Cortex of kidney (tissue), 1 donor: ENCODE measurements at places on chromosomes 6 and 20.

- DNase-seq: no peak
These were observed 94.1 kb downstream of the MAN1A1 start for GRCh38 chr6:119255492-119255891.

GRCh38 chr20:63167026-63167917 is 48.7 kb downstream of the YTHDF1 start:
- DNase-seq: no peak

DNA sequence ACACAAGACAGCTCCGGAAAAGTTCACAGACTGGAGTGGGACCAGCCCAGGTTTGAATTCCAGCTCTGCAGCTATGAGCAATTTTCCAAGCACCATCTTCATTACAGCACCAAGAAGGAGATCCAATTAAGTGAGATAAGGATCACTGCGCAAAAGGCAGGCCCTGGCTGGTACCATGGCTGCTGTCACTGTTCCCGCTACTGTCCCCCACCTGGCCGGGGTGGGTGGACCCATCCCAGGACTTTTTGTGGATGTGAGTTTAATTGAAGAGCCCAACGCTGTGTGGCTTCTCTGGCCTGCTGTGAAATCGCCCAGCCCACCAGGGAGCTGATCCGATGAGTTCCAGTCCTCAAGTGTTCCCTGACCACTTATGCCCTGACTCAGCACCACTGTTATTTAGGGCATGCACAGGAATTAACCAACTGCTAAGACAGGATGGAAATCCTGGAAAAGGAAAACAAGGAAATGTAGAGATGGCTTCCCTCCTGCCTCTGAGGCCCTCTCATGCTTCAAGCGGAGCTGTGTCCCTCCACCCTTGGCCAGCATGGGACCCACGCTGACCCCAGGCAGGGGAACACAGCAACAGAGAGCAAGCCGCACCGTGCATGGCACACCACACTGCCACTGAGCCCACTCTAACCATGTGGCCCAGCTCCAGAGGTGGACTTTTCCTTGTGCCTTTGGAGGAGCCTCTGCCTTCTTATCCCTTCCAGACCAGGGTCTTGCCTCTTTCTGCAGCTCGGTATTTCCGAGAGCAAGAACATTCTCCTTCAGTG is 150.0 kb upstream of the CST7 start:
- no peak for DNase-seq

- DNase-seq: no peak
These were observed 20.6 kb downstream of the EPM2A start for GRCh38 chr6:145714731-145715130.

DNA sequence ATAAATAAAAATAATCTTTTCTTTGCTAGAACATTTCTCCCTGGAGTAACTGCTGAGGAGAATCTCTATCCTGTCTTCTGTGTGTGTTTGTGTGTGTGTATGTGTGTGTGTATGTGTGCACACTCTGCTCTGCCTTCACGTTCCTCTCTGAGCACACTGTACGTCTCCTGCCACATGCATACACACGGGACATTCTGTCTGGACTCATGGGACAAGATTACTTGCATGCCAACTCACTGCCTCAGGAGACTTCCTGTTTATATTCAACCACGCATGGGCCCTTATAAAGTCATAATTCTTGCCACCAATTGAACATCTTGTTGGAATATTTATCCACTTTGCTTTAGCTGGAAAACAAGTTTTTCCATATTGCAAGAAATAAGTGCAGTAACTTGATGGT is 930.6 kb downstream of the KIF16B start:
- DNase-seq: no peak

DNA sequence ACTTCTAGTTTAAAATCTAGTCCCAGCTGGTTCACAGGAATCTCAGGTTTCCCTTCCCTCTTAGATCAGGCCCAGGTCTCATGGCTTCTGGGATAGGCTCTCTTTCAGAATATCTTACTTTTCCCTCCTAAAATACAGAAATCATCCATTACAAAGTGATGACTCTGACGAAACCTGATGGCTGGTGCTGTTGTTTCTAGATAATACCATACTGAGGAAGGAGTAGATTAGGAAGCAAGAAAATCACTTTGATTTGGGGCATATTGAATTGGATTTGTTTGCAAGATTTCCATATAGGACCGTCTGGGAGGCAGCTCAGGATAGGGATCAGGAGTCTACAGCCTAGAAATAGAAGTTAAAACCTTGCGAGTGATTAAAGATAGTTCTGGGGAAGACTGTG is 3.6 kb downstream of the ZKSCAN3 start:
- no peak for DNase-seq

- no peak for DNase-seq
These were observed 229.0 kb downstream of the FOXC1 start for GRCh38 chr6:1838604-1839213.

GRCh38 chr6:11392778-11393507 is 144.6 kb upstream of the TMEM170B start:
- no peak for DNase-seq

DNA sequence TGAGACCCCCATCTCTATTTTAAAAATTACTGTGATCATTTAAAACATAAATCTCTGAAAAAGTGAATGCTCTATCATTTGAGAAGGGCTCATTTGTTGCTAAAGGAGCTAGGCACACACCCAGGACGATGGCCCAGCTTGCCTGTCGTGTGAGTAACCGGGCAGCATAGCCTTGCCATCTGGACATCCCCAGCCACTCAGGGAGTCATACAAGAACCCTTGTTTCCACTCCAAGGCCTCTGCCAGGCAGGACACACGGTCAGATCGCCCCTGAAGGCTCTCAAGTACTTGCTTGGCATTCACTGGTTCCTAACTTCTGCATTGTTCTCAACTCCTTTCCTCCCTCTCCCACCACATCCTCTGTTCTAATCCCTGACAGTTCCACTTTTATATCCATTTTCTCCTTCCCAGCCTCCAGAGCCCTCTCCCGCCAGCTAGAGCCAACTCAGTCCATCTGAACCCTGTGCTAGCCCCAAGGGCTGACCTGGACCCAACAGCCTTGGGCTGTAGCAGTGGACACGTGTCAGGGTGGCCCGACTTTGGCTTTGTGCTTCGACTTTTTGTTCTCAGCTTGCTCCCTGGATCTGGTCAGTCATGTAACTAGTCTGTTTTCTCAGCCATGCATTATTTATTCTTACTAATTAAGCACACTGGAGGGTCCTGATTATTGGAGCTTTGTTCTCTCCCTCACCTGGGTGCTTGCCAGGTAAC is 15.7 kb upstream of the EZR start:
- no peak for DNase-seq

DNA sequence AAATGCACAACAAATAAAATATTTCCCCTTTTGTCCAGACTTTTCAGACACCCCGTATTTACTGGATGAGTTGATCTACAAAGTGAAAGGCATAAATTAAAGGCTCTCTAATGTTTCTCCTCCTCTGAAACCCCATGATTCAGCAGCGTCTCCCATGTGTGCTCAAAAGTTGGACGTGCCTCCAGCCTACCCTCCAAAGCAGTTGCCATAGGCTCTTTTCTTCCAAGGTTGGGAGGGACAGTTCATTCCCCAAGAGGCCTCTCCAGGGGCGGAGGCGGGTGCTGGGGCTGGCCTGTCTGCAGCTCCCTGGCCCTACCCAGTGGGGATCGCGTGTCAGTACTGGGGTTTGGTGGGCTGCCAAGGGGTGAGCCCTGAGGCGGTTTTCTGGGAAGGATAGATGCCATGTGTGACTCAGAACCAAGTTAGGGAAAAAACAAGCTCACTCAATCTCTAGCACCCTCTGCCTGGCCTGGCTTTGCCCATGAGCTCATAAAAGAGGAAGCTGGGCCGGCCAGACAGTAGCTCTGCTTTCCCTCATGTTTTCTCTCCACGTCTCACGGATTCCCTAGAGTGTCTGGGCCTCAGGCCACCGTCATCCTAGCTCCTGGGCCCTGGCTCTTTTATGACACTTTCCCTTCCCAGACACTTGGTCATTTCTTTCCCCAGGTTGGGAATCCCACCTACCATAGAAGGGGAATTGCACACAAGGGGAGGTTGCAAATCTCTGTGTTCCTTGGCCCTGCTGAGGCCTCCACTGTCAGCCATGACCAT is 8.0 kb upstream of the IER3 start:
- no peak for DNase-seq

GRCh38 chr6:56214703-56215101 is 32.7 kb downstream of the COL21A1 start:
- DNase-seq: no peak

GRCh38 chr20:24493181-24493580 is 23.8 kb downstream of the SYNDIG1 start:
- no peak for DNase-seq

- no peak for DNase-seq
These were observed 1.7 kb downstream of the TNF start for GRCh38 chr6:31576897-31577578.

DNA sequence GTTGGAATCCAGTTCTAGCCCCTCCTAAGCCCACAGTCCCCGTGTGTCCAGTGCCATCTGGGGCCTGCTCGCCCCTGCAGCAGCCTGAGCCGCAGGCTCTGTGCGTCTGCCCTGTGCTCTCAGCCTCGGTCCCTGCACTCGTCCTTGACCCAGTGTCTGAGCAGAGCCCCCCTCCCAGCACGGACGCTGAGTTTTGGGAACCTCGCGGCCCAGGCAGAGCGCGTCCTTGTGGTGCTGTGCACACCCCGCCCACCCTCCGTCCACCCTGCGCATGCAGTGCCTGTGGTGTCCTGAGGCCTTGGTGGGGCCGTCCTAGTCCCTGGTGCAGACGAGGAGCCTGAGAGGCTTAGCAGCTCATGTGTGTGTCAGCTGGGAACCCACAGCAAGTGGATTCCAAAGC is 31.6 kb downstream of the OSBPL2 start:
- DNase-seq: no peak

DNA sequence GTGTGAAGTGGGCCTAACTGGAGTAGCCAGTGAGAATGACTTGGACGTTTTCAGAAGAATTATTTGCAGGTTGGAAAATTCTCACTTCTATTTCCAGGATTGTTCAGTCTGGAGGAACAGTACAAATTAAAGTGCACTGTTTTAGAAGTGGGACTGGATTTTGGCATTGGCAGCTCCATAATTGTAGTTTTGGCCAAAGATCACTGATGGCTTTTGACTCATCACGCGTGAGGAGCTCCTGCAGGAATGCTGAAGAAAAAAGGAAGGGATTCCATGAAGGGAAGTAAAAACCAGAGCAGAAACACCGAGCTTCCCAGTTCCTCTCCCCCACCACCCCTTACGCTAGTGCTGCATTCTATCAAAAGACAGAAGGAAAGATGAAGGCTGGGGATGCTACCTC is 103.5 kb downstream of the JARID2 start:
- no peak for DNase-seq

DNA sequence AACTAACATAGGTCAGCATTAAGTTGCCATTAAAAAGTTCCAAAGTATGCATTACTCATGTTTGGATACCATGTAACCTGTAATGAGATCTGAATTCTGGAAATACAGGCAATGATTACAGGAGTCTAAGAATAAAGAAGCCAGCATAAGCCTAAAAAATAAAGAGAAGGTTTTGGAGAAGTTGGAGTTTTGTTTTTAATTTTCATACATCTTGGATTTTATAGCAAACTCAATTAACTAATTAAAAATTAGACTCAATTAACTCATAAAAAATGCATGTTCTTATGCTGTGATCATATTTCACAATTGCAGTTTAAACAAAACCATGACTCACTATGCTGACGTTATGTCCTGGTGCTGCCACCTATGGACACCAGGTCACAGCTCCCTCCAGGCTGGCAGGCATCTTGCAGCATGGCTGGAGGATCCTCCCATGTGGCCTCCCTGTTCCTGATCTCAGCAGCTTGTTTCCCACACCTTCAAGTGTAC is 648.8 kb upstream of the AGPAT4 start:
- DNase-seq: no peak

- DNase-seq: no peak
These were observed 184.1 kb downstream of the TMEM242 start for GRCh38 chr6:157139054-157139708.

- no peak for DNase-seq
These were observed 268.6 kb downstream of the ERMARD start for GRCh38 chr6:170019818-170020583.

GRCh38 chr6:101429270-101429669 is 35.8 kb downstream of the GRIK2 start:
- DNase-seq: no peak

DNA sequence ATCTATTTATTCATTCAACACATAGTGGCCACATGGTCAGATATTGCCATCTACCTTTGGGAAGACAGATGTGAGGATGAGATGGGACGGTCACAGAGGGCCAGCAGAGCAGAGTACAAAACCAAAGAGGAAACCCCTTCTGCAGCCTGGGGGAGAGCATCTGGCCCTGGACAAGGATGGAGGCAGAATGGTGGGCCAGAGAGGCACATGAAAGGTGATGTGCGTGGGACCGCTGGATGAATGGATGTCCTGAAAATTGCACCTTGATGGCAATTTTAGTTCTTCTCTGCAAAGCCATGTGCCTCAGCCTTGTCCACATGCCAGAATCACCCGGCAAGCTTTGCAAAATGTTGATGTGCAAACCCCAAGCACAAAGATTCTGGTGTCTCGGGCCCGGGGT is 77.4 kb upstream of the CD93 start:
- DNase-seq: no peak

- DNase-seq: no peak
These were observed 22.7 kb upstream of the HIVEP1 start for GRCh38 chr6:11989386-11989785.

DNA sequence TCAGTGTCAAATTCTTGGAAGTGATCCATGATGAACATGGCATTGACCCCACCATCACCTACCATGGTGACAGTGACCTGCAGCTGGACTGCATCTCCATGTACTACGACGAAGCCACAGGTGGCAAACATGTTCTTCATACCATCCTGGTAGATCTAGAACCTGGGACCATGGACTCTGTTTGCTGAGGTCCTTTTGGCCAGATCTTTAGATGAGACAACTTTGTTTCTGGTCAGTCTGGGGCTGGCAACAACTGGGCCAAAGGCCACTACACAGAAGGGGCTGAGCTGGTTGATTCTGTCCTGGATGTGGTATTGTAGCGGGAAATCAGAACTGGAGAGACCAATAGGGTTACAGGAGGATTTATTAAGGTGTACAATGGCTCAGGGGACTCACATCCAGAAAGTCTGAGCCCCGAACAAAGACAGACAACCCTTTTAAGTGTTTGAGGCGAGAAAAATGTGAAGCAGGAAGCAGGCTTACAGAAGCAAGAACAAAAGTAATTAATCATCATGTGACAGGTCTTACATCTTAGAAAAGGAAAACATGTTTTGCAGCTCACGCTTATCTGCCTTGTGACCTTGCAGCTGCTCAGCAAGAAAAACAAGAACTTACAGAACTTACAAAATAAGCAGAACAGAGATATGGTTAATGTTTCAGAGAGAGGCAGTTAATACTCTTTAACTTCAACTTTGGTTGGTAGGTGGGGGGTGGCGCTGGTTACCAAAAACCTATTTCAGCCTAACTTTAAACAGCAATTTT is 58.8 kb upstream of the MOCS1 start:
- no peak for DNase-seq
